ENCODE measurements at places on chromosomes 6 and 20.

DNA sequence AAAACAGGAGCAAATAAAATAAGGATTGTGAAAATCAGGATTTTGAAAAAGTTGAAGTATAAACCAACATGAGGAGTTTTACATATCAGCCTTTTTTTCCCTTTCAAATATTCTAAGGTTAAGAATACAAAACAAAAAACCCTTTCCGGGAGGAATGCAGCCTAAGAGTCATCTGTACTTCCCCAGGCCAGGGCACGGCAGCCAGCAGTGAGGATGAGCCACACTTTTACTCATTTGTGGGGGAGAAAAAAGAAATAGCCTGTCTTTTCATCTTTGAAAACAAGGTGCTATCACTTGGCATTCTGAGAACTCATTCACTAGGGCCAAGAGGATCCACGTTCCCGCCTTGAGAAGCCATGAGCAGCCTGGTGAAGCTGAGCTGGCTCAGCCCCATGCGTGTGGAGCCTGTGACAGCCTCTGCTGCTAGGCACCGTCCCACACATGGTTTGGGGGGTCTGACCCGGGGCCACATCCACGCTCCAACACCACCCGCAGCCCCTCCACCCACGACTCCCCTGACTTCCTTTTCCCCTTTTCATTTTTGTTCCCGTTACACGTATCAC lies 11.2 kb downstream of the SLC22A1 start:
- DNase-seq, result no peak

GRCh38 chr20:13613917-13614316 lies 24.8 kb downstream of the TASP1 start:
- DNase-seq, result no peak

DNA sequence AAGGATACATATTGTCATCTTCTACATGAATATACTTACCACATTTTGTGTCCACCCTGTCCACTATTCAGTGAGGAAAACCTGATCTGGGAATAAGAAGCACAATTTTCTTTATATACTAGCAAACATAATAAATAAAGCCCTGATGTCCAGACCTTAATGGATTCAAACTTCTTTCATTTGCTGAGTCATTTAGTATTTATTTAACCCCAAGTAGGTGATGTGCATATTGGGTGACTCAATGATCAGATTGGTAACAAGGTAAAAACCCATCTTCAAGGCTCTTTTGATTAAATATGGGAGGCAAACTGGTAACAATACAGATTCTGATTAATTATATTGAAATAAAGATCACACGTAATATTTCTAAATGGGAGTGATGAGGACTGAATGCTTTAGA lies 1159.8 kb upstream of the EYS start:
- no peak for DNase-seq

GRCh38 chr6:109237077-109237985 lies 142.0 kb downstream of the CEP57L1 start:
- no peak for DNase-seq

DNA sequence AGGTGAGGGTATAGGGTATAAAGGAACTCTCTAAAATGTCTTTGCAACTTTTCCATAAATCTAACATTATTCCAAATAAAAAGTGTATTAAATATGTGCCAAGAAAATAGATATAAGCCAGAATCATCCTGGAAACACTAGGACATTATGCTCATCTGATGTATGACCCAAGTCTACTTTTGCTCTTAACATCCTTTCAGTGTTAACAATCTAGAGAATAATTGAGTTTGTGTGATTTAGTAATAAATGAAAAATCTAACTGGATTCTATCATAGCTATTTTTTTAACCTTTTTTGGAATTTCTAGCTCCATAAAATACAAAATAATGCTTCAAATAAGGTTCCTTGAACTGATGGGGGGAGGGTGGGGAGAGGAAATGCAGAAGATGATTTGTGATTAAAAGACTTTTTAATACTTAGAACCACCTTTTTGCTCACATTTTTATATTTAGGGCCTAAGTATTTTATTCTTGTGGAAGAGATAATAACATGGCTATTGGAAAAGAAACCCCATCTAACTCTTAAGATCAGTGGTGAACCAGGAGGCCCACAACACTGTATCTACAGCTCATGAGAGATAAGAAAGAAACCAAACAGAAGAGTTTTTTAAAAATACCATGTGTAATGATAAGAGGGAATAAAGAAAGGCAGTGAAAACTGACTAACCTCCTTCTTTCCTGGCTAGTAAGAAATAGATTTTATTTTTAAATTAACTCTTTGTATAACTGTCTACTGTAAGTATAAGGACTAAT lies 68.5 kb downstream of the PDSS2 start:
- DNase-seq, result no peak

DNA sequence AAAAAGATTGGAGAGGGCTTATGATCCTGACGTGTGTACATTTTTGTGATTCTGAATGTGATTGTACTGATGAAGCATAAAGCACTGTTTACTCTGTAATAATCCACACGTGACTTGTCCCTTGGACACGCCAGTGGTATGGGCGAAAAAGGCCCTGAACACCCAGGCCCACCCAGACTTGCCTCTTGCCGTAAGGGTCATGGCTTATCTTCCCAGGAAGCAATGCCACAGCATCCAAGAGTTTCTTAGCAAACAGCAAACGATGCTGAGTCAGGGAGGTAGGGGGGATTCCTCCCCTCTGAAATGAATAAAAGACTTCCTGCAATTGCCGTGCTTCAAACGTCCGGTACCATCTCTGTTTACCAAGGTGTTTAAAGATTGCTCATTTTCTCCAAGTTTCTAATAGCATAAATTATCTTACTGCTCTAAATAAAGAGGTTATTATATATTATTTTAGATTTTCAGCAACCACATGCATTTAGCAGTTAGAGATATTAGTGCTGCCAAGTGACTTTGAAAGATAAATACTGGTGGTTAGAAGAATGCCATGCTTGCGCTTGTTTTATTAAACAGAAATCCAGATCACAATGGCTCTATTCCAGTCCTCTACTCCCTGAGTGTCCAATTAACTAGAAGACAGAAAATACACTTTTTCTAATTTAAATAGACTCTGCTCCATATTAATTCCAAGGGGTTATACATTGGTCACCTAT lies 212.8 kb upstream of the CST7 start:
- DNase-seq, result no peak

GRCh38 chr6:98835149-98836024 lies 1.0 kb downstream of the POU3F2 start:
- DNase-seq, result peak; percentile 10

- peak; percentile 38 for DNase-seq
Measured at GRCh38 chr20:37669062-37669772, 24.6 kb upstream of the CTNNBL1 start.

- no peak for DNase-seq
Measured at GRCh38 chr6:88982720-88983119, 19.3 kb upstream of the RNGTT start.

DNA sequence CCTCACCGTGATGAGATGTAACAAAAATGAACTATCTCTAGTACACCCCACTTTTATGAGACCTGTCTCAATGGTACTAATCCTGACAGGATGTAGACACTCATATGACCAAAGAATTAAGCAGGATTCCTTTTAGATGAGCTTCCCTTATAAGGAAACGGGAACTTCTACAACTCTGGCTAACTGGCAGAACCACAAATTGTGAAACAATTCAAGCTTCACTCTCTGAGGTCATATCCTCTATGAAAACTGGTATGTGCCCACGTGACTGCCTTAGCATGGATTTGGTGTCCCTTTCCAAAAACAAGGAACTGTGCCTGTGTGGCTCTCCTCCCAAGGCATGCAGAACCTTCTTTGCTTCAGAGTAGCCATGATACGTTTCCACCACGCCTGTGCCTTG lies 14.1 kb upstream of the CPNE5 start:
- DNase-seq, result no peak

DNA sequence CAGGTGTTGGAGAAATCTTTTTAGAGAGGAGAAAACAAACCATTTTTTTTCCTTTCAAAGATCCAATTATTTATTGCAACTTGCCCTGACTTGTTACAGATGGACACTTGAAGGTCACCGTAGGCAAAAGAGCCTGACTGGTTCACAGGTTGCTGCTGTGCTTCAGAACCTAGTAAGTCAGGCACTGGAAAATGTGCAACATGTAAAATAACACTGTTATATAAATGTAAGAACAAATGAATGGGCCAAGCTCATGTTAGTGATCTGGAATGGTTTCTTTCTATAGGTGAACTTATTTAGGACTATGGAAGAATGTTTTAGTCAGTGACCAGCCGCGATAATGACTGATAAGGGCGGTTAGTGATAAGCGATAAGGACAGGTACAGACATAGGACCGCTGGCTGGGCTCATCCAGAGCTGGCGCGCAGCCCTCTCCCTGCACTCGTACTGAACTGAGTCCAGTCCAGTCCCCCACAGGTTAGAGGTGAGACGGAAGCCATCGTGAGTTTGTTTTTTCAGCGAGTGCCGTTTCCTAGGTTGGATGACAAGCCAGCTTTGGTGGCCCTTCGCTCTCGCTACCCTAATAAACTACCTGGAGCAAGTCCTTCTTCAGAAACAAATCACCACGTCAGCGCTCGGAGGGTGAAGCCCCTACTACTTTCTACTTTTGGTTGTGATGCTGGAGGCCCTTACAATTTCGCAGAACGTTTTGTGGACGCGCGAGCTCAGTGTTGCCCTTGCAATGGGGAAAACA lies 94.4 kb upstream of the PRDM1 start:
- peak; percentile 24 for DNase-seq

DNA sequence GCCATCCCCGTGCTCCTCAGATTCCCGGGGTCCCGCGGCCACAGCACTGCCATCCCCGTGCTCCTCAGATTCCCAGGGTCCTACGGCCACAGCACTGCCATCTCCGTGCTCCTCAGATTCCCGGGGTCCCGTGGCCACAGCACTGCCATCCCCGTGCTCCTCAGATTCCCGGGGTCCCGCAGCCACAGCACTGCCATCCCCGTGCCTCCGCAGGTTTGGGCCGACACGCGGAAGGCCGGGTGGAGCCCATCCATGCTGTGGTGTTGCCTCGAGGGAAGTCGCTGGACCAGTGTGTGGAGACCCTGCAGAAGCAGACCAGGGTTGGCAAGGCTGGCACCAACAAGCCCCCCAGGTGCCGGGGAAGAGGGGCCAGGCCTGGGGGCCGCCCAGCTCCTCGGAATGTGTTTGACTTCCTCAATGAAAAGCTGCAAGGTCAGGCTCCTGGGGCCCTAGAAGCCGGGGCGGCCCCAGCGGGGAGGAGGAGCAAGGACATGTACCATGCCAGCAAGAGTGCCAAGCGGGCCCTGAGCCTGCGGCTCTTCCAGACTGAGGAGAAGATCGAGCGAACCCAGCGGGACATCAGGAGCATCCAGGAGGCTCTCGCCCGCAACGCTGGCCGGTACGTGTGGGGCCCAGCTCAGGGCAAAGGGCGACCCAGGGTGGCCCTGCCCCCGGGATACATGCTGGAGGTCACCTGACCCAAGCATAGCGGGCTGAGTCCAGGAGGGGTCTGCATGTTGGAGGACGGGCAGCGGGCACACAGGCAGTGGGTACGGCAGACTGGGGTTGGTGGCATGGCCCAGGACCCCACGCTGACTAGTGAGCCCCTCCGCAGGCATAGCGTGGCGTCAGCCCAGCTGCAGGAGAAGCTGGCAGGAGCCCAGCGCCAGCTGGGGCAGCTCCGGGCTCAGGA lies 1.3 kb upstream of the LIME1 start:
- DNase-seq, result no peak

DNA sequence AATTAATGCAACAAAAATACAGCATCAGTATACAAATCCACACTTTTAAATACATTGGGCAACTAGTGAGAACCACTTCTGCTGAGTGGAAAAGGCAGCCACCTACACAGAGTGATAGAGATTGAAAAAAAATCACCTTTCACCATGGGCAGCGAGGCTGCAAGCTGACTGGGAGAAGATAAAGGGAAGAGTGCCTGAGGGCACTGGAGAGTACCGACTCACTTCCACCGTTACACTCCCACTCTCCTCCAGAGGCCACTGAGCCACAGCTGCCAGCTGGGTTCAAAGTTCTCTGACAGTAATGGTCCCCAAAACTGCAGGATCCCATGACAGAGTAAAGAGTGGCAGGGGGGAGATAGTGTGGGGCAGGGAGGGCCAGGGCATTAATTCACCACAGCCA lies 24.1 kb downstream of the PXT1 start:
- no peak for DNase-seq

DNA sequence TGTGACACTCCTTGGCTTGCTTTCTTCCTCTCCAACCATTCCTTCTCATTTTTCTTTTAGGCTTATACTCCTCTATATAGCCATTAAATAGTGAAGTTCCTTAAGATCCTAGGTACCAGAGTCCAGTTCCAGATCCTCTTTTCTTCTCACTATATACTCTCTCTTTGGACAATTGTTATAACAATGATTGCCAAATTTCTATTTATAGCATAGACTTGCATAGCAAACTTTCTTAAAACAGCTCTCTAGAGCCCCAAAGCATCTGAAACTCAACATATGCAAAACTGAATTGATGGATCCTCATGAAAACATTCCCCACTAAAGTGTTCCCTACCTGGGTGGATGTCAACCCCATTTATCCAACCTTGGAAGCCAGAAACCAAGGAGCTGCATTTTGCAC lies 13.4 kb downstream of the PHIP start:
- DNase-seq, result no peak

GRCh38 chr6:34912715-34913464 lies 23.8 kb downstream of the ANKS1A start:
- DNase-seq, result peak; percentile 24

DNA sequence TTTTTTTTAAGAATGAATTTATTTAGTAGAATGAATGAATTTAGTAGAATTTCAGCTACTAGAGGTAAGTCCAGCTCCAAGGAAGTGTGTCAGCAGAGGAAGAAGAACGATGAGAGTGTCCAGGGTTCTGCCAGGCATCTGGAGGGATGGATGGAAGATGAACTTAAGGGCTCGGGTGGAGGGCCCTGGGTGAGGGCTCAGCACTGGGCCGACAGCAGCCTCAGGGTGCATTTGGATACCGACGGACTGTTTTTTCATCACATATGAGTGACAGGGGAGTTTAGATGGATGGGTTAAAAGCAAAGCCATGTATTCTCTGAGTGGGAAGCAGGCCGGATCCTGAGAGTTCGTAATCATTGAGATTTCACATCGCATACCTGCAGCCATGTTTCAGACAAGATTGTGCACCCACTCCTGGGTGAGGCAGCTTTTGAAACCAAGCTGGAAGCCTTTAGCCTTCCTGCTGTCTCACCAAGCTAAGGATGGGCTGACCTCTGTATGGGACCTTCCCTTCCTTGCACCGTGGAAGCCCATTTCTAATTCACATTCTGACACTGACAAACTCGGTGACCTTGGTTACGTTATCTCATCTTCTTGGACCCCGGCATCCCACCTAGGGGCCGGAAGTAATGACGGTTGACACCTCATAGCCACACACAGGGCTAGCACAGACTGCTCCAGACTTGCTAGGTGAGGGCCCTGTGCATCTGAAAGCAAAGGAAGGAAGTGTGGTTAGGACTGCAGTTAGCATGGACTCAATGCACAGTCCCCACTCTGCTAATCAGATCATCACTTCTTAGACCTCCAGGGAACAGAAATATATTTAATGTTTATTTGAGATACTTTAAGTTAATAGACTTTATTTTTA lies 228.5 kb downstream of the SLC24A3 start:
- no peak for DNase-seq

Data from stimulated activated naive CD8-positive, alpha-beta T cell treated with anti-CD3 and anti-CD28 coated beads, Interleukin-15, Interleukin-2, amounts not matched to agents 100 U/mL and 50 U/mL, for 24 hours (primary cell).